ENCODE measurements at places on chromosomes 3 and 15.

DNA sequence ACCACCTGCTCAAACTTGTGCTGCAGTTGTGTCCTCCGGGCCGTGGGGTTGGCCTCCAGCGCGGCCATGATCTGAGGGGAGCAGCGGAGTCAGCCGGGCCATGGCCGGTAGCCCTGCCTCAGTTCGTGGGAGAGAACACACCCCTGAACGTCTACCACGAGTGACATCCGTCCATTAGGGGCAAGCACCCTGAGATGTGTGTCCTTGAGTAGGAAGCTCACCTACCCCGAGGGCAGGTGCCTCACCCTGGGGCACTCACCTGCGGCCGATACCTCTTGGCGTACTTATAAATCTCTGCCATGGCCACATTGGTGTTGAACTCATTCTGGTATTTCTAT, 13.4 kb downstream of the H1-8 start:
- DNase-seq, result no peak

- DNase-seq, result no peak
These were observed 72.7 kb upstream of the SLC4A7 start for GRCh38 chr3:27556887-27557286.

- no peak for DNase-seq
These were observed 194.7 kb downstream of the WNT5A start for GRCh38 chr3:55292360-55292759.

DNA sequence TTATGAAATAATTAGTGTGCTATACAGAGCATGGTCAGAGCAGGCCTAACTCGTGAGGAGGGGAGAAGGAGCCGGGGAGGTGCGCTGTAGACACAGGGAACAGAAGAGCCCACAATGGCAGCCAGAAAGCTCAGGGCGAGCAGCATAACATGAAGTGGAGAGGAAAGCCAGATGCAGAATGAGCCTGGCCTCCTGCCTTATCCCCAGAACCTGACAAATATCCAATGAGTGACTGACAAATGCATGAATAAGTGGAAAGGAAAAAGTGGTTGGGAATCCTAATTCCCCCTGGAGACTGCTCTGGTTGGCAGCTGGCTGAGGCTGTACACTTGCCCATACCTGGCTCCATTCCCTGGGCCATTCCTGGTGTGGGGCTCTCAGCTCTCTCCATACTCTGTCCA, 9.2 kb upstream of the MST1R start:
- no peak for DNase-seq

GRCh38 chr3:161069511-161070251, 35.5 kb downstream of the B3GALNT1 start:
- peak; percentile 77 for DNase-seq

DNA sequence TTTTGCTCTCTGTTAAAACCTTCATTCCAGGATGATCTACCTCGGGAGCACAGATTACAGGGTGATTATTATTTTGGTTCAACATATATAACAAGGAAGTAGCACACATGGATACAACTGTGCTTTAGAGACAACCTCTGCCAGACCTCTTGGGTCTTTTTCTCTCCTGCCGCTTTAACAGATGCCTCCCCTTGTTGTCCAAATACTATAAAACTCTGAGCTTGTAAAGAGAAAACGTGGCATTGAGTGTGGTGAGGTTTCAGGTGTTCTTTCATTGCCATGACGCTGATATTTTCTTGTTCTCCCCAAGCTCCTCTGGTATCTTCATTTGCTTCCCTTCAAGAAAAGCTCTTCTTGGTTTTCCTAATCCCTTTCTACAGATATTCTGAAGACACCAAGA, 29.0 kb downstream of the BCL2L10 start:
- no peak for DNase-seq

DNA sequence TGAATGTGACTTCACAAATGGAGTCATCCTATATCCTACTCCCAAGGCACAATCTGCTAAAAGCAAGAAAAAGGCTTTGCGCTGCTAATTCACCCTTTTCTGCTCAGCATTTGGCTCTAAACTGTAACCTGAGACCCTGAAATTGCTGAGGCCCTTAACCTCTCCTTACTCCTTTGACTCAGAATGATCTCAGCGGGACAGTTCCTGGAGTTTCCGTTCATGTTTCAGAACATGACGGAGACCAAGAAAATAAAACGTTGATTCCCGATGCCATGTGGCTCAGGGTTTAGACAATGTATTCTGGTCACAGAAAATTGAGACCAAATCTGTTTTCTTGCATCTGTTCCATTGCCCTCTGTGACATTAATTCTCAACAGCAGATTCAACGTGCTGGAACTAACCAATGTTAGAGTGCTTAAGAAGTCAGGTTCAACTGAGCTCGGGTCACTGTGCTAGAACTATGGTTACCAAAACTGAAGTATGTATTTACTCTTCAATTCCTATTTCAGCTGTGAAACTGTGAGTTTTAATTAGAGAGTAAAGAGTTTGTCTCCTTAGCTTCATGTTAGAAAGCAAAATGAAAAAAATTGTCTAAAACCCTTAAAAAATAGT, 45.4 kb upstream of the TMC3 start:
- peak; percentile 80 for DNase-seq

GRCh38 chr15:92970656-92971055, 70.5 kb downstream of the CHD2 start:
- DNase-seq, result no peak

DNA sequence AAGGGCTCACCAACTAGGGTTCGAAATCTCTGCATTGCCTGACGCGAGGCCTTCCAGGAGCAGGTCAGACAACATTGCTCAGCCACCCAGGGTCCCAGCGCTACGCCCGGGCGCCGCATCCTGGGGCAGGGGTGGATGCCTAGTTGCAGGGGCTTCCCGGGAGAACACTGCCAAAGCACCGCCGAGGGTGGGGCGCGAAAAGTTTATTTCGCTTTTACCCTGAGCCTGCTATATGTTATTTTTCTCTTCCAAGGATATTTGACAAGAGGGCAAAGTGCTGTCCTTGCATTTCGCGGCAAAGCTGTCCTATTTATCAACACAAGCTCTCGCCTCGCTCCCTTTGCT, 549 bp upstream of the SOX14 start:
- no peak for DNase-seq

DNA sequence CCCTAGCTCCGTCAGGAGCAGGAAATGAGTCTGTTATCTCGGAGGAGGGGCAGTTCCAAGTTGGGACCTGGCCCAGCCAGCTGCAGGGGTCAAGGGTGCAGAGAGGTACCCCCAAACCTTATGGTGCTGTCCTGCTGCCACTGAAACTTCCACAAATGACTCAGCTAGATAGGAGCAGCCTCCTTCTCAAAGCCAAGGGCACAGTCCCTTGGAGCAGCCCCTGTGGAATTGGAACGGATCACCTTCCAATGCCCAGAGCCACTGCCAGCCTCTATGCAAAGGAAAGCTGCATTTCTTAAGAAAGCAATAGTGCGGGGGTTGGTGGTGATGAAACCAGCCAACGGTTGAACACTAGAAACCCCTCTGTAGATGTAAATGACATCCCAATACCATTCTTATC, 19.6 kb upstream of the LRRK1 start:
- no peak for DNase-seq

DNA sequence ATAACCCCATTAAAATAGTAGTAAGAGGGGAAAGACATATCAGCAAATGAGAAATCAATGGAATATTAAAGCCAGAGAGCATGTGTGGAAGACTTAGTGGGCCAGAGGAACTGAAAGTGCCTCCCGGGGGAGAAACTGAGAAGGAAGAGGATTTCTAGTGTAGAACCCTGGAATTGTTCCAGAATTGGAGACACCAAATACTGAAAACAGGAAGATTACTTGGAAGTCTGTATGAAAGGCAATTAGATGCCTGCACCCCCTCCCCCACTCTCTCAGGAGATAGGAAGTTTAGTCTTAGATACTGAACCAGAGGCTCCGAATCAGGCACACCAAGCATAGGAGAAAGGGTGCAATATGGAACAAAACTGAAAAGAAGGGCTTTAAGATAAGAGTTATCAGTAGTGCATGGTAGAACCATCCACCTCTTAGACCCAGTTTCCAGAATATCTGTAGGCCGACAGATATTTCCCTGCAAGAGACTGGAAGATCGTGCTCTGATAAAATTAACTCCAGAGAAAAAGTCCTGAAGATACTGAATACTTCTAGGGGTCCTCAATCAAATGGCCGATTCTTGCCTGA, 32.4 kb downstream of the KLHL18 start:
- DNase-seq, result no peak
